ENCODE measurements at places on chromosomes 2 and 18.

GRCh38 chr2:95004711-95005110, 20.8 kb upstream of the MAL start:
- peaks cover 6% of the 10 kb centered on the region for H3K4me1 ChIP-seq
- no peak overlapping the region for H3K4me3 ChIP-seq
- no peak for DNase-seq
- no peaks in the 10 kb centered on the region for H3K36me3 ChIP-seq
- peaks cover 5% of the 10 kb centered on the region for H3K27me3 ChIP-seq

- no peak overlapping the region for H3K27ac ChIP-seq
- H3K4me1 ChIP-seq, result no peaks in the 10 kb centered on the region
- no peaks in the 10 kb centered on the region for H3K27me3 ChIP-seq
- H3K36me3 ChIP-seq, result no peaks in the 10 kb centered on the region
- DNase-seq, result no peak
Measured at GRCh38 chr2:107313316-107313715, 427.3 kb upstream of the ST6GAL2 start.

- H3K4me1 ChIP-seq, result peaks cover 24% of the 10 kb centered on the region
- DNase-seq, result no peak
- peak overlapping the region; percentile 69 for H3K27ac ChIP-seq
- no peaks in the 10 kb centered on the region for H3K27me3 ChIP-seq
- H3K36me3 ChIP-seq, result peaks cover 81% of the 10 kb centered on the region
- H3K4me3 ChIP-seq, result no peak overlapping the region
Measured at GRCh38 chr2:47033102-47033880, 117.7 kb upstream of the MCFD2 start.

DNA sequence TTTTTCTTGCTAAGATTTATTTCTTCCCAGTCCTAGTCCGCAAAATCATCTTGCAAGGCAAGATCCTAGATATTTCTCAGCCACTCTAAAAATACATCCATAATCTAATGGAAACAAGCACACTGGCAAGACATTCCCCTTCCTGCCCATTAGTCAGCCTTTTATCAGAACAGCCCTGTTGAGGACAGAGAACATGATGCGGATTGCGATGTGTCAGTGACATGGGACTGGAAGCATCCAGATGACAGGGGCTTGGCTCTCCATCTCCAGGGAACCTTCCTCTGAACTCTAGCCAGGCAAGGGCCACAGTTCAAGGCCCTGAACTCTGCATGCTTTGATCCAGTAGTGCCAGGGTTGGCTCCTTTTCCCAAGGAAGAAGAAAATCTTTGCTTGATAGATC, 70.0 kb downstream of the VSNL1 start:
- H3K36me3 ChIP-seq, result no peaks in the 10 kb centered on the region
- DNase-seq, result no peak
- H3K4me1 ChIP-seq, result no peaks in the 10 kb centered on the region
- no peak overlapping the region for H3K27ac ChIP-seq

- no peak overlapping the region for H3K27ac ChIP-seq
- H3K27me3 ChIP-seq, result peaks cover 18% of the 10 kb centered on the region
- no peak overlapping the region for H3K4me3 ChIP-seq
- peaks cover 46% of the 10 kb centered on the region for H3K4me1 ChIP-seq
- H3K36me3 ChIP-seq, result no peaks in the 10 kb centered on the region
- DNase-seq, result no peak
Measured at GRCh38 chr2:98015671-98016070, 19.9 kb upstream of the TMEM131 start.

GRCh38 chr2:157627594-157628476, 829 bp downstream of the ACVR1C start:
- DNase-seq, result peak; percentile 38
- no peaks in the 10 kb centered on the region for H3K36me3 ChIP-seq
- H3K4me3 ChIP-seq, result peak overlapping the region; percentile 90
- H3K27ac ChIP-seq, result peak overlapping the region; percentile 93
- H3K4me1 ChIP-seq, result peaks cover 13% of the 10 kb centered on the region

DNA sequence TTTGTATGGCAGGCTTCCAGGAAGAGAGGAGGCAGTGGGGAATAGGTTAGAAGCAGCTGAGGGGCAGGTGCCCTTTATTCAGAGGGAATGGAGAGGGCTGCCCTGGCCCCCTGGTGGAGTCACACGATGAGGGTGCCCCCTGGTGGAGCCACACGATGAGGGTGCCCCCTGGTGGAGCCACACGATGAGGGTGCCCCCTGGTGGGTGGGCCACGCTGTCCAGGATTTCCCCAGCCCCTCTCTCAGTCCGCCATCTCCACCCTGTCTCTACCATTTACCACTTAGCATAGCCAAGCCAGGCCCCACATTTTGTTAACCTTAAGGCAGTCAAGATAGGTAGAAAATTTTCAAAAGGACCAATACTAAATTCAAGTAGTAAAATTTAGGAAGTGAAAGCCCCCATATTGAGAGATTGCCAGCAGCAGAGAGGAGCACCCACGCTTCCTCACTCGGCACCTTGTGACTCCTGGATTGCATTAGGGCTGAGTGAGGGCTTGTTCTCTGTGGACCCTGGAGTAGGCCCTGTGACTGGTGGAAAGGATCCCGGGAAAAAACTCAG, 10.4 kb upstream of the FAM228A start:
- DNase-seq, result peak; percentile 10
- peaks cover 20% of the 10 kb centered on the region for H3K36me3 ChIP-seq
- no peak overlapping the region for H3K27ac ChIP-seq
- peaks cover 3% of the 10 kb centered on the region for H3K27me3 ChIP-seq
- no peak overlapping the region for H3K4me3 ChIP-seq

- peak overlapping the region; percentile 80 for H3K4me3 ChIP-seq
- no peaks in the 10 kb centered on the region for H3K27me3 ChIP-seq
- no peaks in the 10 kb centered on the region for H3K36me3 ChIP-seq
- DNase-seq, result no peak
- peaks cover 17% of the 10 kb centered on the region for H3K4me1 ChIP-seq
Measured at GRCh38 chr2:173264603-173265366, 89.9 kb upstream of the CDCA7 start.

DNA sequence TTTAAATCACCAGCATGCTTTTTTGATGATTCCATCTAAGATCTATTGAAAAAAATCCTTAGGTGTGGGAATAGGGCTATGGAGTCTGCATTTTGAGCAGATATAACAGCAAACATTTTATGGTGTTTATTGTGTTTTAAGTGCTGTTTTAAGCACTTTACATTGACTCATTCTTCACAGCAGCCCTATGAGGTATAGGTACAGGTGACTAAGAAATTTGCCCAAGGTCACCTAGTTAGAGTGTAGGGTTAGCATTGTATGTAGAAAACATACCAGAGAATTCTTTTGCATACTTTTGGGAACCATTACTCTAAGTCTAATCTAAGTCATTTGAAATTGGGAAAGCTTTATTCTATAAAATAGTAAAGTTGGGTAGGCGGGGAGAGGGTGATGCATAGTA, 31.3 kb downstream of the PPM1B start:
- H3K27me3 ChIP-seq, result no peaks in the 10 kb centered on the region
- peaks cover 24% of the 10 kb centered on the region for H3K36me3 ChIP-seq
- no peak overlapping the region for H3K27ac ChIP-seq
- peaks cover 84% of the 10 kb centered on the region for H3K4me1 ChIP-seq
- no peak for DNase-seq
- H3K4me3 ChIP-seq, result no peak overlapping the region

DNA sequence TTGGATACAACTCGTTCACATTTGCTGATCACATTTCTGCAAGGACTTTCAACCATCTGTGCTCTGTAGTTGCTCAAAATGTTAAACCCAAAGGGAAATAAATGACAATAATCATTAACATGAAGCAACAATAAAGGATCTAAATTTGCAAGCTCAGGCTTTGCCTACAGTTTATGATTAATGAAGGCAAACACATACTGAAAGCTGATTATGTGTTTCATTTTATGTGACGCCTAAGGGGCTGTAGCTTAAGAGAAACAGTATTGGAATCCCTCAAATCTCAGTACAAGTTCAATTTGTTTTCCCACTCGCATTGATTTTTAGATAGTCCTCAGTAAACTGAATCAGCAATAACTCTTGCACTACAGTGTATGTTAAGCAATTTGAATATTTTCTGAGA, 160.3 kb upstream of the FSIP2 start:
- no peaks in the 10 kb centered on the region for H3K4me1 ChIP-seq
- no peak for DNase-seq
- no peak overlapping the region for H3K27ac ChIP-seq

- H3K27ac ChIP-seq, result no peak overlapping the region
- no peaks in the 10 kb centered on the region for H3K4me1 ChIP-seq
- H3K4me3 ChIP-seq, result no peak overlapping the region
- H3K36me3 ChIP-seq, result no peaks in the 10 kb centered on the region
- no peak for DNase-seq
Measured at GRCh38 chr18:5879479-5879882, 15.8 kb downstream of the TMEM200C start.

DNA sequence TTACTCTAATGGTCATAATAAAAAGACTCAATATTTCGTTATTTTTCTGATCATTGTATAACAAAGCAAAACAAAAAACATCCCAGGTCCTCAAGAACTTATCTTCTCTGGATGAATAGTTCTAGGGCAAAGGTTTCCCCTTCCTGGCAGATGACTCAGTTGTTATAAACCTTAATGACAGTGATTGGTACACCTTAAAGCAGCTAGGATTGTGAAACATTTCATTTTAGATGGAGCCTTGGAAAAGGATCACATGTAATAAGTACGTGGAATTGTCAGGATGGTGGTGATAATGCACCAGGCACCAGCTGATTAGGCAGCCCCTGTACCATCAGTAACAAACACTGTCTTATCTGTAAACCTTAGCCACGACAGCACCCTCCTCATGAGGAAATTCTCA, 47.2 kb downstream of the MEP1B start:
- no peaks in the 10 kb centered on the region for H3K4me1 ChIP-seq
- peaks cover 4% of the 10 kb centered on the region for H3K27me3 ChIP-seq
- no peak overlapping the region for H3K27ac ChIP-seq
- peaks cover 2% of the 10 kb centered on the region for H3K36me3 ChIP-seq

DNA sequence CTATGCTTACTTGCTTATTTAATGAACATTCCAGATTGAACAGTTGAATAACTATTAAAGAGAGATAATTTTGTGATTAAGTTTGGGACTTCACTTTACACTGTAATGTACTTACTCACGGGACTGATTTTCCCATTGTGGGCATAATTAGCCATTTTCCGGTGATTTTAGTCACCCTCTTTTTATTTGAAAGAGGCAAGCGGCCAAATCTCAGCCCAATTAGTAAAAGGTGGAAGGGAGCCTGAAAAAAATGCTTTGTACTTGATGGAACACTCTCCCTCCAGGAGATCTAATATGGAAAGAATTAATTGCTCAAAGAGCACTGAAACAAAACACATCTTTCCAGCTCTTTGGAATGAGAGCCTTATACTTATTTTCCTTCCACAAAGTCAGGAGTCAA, 50.2 kb downstream of the CALCRL start:
- H3K4me1 ChIP-seq, result no peaks in the 10 kb centered on the region
- no peak for DNase-seq
- H3K27me3 ChIP-seq, result no peaks in the 10 kb centered on the region
- H3K36me3 ChIP-seq, result no peaks in the 10 kb centered on the region

DNA sequence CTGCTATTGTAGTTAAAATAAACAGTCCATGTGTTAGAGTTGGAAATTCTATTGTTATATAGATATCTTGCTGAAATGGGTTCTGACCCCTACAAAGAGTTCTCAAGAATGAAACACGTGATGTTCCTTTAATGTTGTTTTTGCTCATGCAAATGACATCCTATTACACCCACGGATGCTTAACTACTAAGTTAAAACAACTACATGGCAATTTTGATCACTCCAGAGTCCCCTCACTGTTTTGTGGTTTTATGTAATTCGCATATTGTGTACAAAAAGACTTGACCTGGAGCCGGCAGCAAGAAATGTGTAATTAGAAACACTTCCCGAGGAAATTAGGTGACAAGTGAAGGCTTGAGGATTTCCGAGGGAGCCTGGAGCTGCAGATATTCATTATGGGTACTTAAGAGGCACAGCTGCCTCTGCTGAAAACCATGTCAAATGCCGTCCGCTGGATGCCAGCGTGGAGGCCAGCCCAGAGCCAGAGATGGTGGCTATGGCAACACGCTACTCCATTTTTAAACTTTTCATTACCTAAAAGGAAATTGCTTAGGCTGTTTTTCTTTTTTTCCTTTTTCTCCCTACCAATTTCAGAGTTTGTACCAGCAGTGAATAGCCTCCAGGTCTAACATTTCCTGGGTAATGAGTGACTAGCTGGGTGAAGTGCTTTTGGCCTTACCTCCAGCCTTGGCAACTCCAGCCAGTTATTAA, 21.0 kb upstream of the CABLES1 start:
- DNase-seq, result no peak
- H3K4me1 ChIP-seq, result peaks cover 14% of the 10 kb centered on the region
- H3K27me3 ChIP-seq, result no peaks in the 10 kb centered on the region
- H3K36me3 ChIP-seq, result no peaks in the 10 kb centered on the region

DNA sequence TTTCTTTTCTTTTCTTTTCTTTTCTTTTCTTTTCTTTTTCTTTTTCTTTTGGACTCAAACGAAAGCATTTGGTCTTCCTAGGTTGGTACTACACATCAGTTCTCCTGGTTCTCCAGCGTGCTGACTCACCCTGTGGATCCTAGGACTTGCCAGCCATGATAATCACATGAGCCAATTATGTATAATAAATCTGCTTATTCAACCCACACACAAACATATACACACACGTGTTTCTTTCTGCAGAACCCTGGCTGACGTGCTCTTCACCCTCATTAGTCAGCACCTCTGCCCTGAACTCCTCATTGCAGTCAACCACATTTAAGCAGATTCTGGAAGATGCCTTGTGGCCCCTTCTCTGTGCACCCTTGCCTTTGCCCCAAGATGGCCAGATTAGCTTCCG, 162.4 kb upstream of the MYT1L start:
- H3K27me3 ChIP-seq, result peaks cover 2% of the 10 kb centered on the region
- H3K4me1 ChIP-seq, result no peaks in the 10 kb centered on the region
- no peaks in the 10 kb centered on the region for H3K36me3 ChIP-seq
- H3K4me3 ChIP-seq, result no peak overlapping the region
- H3K27ac ChIP-seq, result no peak overlapping the region
- no peak for DNase-seq

- H3K27ac ChIP-seq, result no peak overlapping the region
- no peak overlapping the region for H3K4me3 ChIP-seq
- no peaks in the 10 kb centered on the region for H3K36me3 ChIP-seq
- DNase-seq, result no peak
- H3K27me3 ChIP-seq, result peaks cover 2% of the 10 kb centered on the region
Measured at GRCh38 chr2:172925600-172925999, 150.0 kb upstream of the MAP3K20 start.

GRCh38 chr18:36547544-36547943, 250.0 kb downstream of the FHOD3 start:
- no peak for DNase-seq
- H3K36me3 ChIP-seq, result no peaks in the 10 kb centered on the region
- no peak overlapping the region for H3K27ac ChIP-seq

DNA sequence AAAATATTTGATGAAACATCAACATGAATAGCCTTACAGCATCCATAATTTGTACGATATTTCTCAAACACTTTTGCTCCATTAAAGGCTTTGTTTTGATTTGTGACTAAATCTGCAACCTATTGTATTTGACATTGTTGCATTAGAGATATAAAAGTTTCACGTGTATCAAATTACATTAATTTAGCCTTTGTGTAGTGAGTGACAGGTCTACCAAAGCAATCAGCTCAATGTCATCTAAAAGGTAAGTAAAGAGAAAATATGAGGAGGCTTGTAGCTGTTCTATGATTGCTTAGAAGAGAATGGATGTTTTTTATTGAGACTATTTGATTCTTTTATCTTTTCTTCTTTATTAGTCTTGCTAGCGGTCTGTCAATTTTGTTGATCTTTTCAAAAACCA, 430.2 kb downstream of the GALR1 start:
- H3K27ac ChIP-seq, result no peak overlapping the region
- H3K27me3 ChIP-seq, result peaks cover 15% of the 10 kb centered on the region
- no peak overlapping the region for H3K4me3 ChIP-seq
- H3K36me3 ChIP-seq, result no peaks in the 10 kb centered on the region

Data from naive thymus-derived CD8-positive, alpha-beta T cell (primary cell).